ENCODE measurements at places on chromosomes 4 and X. TPM values are rescaled to one million over a fixed set of nuclear protein-coding genes. Genes with fewer than 3 reads are reported as not detected.

GRCh38 chr4:34181311-34181841 is 2062.9 kb downstream of the ARAP2 start:
- DNase-seq: peak; percentile 90

- DNase-seq: peak; percentile 48
These were observed 35.1 kb upstream of the GEMIN8 start for GRCh38 chrX:14064626-14065432.

GRCh38 chr4:62324215-62324614 is 1124.1 kb downstream of the ADGRL3 start:
- peak; percentile 2 for DNase-seq

DNA sequence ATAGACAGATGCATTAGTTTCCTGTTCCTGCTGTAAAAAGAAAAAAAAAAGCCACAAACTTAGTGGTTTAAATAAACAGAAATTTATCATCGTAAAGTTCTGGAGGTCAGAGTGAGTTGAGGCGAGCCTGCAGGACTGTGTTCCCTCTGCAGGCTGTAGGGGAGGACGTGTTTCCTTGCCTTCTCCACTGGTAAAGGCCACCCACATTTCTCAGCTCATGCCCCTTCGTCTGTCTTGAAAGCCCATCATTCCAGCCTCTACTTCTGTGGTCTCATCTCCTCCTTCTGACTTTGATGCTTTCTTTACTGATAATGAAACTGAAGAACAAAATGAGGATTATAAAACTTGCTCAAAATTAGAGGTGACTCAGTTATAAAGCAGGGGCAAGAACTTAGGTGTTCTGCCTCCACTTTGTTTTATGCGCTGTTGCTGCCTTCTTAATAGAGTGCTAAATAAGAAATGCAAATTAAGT is 143.0 kb downstream of the STIM2 start:
- DNase-seq: peak; percentile 62

DNA sequence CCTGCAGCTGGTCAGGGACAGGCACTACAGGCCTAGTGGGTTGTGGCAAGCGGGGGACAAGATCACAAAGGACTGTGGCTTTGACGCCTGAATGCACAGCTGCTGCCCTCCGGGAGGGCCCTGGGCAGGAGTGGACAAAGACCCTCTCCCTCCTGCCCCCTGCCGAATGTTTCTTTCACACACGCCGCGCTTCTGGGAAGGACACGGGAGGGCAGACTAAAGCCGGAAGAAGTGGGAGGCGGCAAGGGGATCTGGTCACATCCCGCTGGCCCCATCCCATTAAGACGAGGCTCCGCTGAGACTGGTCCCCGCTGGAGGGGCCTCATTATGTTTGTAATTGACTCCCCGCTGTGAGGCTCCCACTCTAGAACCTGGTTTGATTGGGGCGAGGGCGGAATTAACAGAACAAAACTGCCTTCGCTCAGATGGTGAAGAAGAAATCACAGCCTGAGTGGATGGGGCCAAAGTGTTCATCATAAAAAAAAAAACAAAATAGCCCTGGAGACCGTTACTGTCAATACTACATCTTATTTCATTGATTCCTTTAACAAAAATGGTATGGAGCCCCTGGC is 37.8 kb upstream of the PSAPL1 start:
- DNase-seq: no peak

DNA sequence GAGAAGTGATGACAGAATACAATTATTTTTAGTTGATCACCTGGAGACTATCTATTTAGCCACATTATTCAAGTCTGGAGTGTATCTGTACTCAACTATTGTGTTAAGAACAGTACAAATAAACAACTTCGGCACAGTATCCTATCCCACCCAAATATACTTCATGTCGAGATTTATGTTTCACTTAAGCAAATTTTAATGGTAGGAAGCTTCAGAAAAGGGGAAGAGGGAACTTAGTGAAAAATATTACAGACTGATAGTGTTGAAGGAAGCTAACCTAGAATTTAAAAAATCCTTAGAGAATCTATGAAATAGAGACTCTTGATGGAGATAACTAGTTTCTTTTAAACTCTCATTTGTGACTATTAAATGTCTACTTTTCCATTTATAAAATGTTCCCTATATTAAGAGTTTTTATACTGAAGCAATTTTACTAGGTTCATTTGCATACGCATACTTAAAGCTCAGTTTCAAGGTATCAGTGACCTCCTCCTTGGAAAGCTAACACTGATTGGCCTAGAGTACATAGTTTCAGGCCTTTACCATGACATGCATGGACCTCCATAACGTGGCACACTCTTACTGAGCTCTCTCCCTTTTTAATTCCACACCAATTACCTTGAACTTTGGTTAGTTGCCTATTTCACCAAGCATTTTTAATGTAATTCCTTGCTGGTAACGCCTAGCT is 197.7 kb downstream of the CAMK2D start:
- no peak for DNase-seq

- DNase-seq: peak; percentile 20
These were observed at the start of gene RNF128 for GRCh38 chrX:106726485-106727437. RNF128 (plus strand) TSS chrX:106726701; CDS start chrX:106726914, 213 bp downstream.

- DNase-seq: no peak
These were observed 170.1 kb downstream of the FRMPD4 start for GRCh38 chrX:12308420-12308819.

DNA sequence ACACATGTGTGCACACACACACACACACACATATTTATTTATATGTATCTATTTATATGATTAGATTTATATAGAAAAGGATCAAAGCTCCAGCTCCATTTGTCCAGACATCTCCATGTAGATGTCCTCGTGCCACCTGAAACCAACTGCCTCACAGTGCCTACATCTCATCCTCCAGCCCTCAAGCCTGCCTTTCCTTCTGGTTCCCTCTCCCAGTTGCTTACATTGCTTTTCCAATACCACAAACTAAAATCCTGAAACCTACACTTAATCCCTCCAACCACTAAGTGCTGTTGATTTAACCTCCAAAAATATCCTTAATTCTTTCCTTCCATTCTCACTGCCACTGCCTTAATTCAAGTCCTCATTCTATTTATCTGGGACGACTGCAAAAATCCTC is 51.4 kb downstream of the STBD1 start:
- no peak for DNase-seq

GRCh38 chrX:154436983-154437752 is at the start of gene GDI1:
GDI1 (plus strand) TSS chrX:154437154; CDS start chrX:154437255, 101 bp downstream.
- peak; percentile 18 for DNase-seq

GRCh38 chrX:13693341-13693961 is 4.5 kb downstream of the RAB9A start:
- no peak for DNase-seq

GRCh38 chrX:20019672-20020365 is 29.0 kb upstream of the BCLAF3 start:
- DNase-seq: no peak

DNA sequence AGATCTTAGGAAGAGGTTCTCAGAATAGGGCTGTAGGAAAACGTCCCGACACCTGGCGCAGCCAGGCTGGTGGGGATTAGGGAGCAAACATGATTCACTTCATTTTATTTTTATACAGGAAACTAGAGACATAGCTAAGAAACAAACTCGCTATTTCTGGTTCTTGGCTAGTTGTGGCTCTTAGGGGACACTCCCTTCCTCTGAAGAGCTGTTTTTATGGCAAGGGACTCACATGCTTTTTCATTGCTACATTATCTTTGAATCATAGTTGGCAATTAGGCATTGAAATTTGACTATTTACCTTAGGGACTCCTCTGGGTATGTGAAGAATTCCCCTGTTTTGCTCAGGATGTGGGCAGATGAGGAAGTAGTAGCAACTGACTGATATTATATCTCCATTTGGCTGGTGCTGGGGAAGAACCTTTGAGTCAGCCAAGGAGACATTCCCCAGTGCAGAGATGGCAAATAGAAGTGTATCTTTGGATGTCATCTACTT is 174.5 kb downstream of the SMIM20 start:
- DNase-seq: peak; percentile 68

DNA sequence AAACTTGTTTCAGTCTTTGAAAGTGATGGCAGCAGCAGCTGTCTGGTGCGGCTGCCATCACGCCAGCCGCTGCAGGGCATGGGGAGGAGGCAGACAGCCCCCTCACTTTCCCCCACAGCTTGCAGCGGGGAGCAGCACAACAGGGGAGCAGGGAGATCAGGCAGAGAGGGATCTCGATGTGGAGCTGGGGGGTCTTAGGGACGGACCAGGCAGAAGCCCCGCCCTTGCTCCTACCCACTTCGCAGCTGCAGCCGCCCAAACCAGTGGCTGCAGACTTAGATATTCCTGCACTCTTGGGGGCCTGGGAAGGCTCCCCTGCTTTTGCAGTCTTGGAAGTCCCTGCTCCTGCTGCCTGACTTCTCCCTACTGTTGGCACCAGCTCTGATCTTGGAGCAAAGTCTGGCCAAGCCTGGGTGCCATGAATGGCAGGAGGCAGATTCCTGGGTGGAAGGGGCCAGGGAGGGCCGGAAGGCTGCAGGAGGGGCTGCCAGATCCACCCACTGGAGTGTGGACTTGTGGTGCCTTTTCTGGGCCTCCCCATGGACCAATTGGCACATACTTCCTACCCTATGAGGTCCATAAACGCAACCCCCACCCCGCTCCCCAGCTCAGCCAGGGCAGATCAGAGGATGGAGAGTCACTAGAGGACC is 14.0 kb upstream of the MFAP3L start:
- DNase-seq: no peak

DNA sequence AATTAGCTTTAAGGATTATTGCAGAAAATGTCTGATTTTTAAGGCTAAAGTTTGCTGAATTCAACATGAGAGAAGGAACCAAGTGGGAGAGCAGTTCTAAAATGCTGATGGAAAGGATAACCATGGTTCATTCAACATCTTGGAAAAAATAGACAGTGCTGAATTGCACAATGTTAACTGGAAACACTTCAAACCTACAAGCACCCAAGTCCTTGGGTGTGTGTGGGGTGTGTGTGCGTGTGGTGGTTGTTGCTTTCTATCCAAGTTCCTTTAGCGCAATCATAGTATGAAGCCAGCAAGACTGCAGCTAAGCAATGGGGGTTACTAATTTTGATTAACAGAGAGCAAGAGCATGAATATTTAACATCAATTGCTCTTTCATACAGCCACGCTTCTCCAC is 29.3 kb upstream of the SCOC start:
- DNase-seq: peak; percentile 40

GRCh38 chrX:124392794-124393193 is 46.4 kb downstream of the SH2D1A start:
- DNase-seq: no peak

- DNase-seq: peak; percentile 31
These were observed 217.6 kb downstream of the ZNF674 start for GRCh38 chrX:46327566-46328115.

DNA sequence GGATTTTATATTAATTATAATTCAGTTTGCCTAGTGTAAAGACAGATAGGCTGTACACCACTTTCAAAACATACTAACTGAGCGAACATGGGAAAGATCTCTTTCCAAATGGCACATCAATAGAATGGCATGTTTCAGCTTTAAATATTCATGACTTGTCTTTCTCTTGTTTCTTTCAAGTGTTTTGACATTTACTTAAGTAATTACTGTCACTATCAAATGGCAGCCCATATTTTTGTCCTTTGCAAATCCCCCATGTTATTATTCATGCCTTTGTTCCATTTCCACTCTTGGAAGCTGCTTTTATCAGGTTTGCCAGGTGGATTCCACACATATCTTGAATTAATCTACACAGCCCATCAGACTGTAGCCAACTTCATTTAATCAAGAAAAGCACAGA is 89.2 kb upstream of the GLRA2 start:
- DNase-seq: no peak

GRCh38 chr4:189113389-189113888 is 827.2 kb upstream of the FRG1 start:
- no peak for DNase-seq

DNA sequence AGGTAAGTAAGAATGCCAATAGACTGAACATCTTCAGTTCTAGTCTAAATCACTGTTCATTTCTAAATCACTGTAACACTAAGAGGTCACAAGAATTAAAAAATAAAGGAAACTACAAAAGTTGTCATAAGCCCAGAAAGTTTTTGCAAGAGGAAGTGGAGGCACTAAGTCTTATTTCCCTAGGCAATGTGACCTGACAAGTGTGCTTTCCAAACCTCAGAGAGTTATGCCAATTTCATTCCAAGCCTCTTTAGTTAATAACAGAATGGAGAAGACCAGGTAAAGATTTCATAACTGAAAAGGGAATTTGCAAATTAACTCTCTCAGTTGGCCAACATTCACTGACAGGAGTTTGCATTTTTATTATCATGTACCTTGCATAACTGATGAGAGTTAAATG is 40.5 kb downstream of the BBS12 start:
- DNase-seq: no peak

DNA sequence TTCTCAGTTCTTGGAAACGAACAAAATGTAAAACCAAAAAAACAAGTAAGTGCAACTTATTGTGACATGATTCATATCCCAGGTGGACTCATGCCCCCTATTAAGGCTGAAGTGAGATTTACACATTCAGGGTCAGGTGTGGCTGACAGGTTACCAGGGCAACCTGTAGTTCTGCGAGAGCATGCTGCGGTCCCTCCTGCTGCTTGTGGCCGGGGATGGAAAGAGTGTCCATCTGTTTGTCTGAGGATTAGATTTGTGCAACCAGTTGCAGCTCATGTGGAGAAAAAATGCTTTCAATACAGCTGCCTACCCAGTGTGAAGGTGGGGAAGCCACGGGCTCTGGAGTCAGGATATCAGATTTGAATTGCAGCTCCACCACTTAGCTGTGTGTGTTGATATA is 78.8 kb downstream of the FAM184B start:
- DNase-seq: no peak

- no peak for DNase-seq
These were observed 19.7 kb downstream of the CENPI start for GRCh38 chrX:101117701-101118100.

DNA sequence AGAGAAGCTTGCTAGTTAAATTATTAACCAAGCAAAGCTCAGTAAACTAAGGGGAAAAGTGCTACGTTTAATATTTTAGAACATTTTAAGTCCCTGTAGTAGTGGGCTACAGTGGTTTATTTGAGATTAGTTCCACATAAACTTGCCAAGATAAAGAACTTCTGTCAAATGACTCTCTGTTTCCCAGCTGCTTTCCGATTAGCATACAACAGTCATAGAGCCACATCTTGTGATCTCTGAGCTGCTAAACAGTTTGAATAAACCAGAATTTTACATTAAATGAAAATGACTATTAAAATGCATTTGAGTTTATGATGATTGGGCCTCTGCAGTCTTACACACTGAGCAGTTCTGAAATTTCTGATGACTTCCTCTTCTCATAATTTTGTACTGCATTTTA is 568.5 kb downstream of the IQCM start:
- DNase-seq: peak; percentile 17

DNA sequence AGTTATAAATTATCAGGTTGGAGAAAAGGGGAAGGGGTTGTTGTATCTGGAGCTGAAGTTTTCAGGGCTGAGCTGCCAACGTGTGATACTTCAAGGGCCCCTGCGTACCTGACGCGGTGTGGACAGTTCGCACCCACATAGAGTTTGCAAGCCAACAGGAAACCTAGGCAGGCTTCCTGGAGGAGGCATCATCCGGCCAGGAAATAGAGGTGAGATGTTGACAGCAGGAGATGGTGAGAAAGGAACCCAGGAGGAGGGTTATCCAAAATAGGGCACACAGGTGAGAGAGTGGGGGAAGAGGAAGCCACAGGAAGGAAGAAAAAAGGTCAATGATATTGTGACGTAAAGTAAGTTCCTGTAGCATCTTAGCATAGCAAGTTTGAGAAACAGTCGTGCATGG is 127.2 kb downstream of the DHRSX start:
- DNase-seq: no peak

Gene FRAS1
- 24.6 TPM for total RNA-seq

Gene ADH6
- not detected for total RNA-seq

Gene FRG2
- total RNA-seq: not detected

Gene OPHN1
- total RNA-seq: 3.7 TPM

Gene DGKK
- total RNA-seq: 0.05 TPM

Gene NSDHL
- total RNA-seq: 34.2 TPM
